ENCODE measurements at places on chromosomes 4 and X.

DNA sequence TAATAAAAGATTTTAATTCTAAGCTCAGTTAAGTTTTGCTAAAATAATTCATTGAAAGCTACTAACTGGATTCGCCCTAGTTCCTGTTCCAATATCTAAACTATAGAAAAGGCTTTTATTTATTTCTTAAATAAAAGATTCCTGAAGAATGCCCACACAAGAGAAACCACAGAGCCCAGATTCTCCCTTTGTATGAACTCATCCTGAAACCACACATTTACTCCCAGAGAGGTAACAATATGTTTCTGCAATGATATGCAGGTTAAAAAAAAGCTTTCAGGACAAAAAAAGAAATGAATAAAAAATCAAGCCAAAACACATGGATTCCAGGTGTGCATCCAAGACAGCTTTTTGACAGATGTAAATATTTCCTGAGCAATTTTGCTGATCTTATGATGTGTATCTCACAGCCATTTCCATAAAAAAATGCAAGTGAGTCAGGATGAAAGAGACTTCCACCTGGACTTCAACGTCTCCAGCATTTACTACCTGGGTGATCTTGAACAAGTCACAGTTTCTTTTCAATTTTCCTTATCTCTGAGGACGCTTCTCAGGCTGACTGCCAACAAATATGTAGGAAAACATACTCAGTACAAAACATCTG is 234.4 kb upstream of the FAT1 start:
- no peak for DNase-seq

- no peak for DNase-seq
Measured at GRCh38 chr4:1300466-1301455, 11.1 kb downstream of the MAEA start.

GRCh38 chr4:10951306-10951705 is 266.7 kb upstream of the CLNK start:
- DNase-seq: no peak

DNA sequence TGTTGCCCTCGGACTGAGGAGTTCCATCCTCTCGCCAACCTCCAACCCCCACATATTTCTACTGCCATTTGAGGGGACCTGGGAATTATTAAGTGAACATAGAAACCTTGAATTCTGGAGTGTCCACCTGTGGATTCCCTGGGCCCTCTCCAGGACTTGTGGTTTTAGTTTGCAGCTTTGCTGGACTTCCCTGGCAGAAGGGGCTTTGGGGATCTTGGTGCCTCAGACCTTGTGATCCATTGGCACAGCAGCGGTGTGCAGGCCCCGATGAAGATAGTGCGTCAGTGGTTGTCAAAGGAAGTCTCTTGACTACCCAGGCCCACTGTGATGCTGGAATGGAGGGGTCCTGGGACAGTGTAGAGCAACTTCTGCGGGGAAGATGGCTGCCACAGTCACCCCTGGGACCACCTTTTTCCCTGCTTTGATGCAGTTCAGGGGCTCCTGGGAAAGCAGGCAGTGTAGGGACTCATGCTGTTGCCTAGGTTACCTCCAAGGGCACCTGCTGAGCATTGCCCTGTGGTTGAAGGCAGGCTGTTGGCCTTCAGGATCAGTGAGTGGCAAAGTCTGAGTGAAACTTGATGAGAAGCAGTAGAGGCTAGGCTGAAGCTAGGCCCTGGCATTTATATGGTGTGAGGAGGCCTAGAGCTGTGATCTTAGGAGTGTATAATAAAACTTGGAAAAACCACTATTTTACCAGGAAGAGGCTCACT is 2.2 kb downstream of the SLC16A2 start:
- no peak for DNase-seq

All from stimulated activated CD8-positive, alpha-beta memory T cell treated with anti-CD3 and anti-CD28 coated beads, Interleukin-7, amount 100 ng/mL, for 1 hour (primary cell).